ENCODE measurements at places on chromosomes 1 and 21.

- DNase-seq, result no peak
Measured at GRCh38 chr1:17080880-17081279, 27.0 kb upstream of the SDHB start.

- DNase-seq, result no peak
Measured at GRCh38 chr1:65253800-65254319, 55.5 kb upstream of the DNAJC6 start.

DNA sequence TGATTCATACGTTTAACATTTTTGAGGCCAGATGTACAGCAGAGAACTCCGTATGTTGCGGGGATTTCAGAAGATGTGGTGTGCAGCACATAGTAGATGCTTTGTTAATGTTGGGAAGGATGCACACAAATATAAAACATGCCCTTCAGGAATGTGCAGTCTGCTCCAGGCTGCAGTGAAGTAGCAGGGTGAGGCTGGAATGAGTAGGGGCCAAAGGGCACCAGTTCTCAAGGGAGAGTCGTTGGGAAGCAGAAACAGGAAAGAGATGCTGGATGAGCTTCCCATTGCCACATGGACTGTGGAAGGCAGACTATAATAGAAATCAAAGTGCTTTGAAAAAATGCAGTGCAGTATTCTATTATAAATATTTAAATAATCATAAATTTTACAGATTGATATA, 126.9 kb downstream of the NOS1AP start:
- DNase-seq, result no peak

DNA sequence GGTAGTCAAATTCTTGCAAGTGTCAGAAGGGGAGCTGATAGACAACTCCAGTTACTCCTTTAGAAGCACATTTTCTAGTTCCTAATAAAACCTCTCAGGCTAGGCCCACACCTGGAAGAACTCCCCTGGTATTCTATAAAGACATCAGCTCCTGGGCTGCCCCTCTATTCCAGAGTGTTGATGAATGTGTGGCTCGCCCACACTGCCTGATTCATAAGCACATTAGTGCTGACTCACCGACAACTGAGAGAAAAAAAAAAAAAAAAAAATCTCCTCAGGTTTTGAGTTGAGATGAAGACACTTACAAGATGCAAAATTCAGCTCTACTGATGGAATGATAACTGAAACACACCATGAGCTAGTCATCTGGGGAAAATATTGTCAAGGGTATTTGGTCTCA, 188.1 kb downstream of the TNR start:
- DNase-seq, result no peak

GRCh38 chr1:110341146-110341871, 2.1 kb downstream of the RBM15 start:
- DNase-seq, result no peak

DNA sequence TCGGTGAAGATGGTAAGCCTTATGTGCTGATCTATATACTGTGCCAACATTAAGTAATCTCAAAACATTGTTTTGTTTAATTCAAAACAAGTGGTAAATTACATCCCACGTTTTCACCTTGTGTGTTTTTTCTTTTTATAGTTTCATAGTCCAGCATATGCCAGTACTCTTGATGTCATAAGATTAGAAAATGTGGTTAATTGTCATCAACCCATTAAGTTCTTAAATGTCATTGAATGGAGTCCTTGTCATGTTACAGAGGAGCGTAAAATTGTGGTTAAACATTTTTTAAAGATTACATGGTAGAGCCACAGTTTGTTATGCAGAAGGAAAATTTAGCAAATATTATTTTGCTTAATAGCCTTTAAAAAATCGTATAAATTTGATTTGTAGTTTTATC, 93.1 kb downstream of the FNBP1L start:
- no peak for DNase-seq

DNA sequence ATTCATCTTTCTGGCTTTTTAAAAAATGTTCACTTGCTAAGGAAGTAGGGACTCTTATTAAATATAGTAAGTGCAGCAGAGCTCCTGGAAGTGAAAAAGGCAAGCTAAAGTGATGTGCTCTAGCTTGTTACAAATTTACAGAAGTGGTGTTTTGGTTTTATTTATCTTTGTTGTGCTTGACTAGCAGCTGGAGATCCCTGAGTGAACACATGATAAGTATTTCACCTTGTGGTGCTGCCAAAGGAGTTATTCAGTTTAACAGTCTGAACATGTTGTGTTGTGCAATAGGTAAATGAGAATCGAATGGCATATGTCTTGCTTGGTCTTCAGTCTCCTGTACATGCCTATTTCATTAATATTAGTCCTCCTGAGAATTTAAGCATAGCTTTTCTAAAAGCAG, 315.7 kb downstream of the TPR start:
- no peak for DNase-seq

GRCh38 chr1:47679301-47679791, 241.5 kb downstream of the FOXD2 start:
- no peak for DNase-seq

- DNase-seq, result no peak
Measured at GRCh38 chr1:45370575-45370974, 30.3 kb upstream of the MUTYH start.

DNA sequence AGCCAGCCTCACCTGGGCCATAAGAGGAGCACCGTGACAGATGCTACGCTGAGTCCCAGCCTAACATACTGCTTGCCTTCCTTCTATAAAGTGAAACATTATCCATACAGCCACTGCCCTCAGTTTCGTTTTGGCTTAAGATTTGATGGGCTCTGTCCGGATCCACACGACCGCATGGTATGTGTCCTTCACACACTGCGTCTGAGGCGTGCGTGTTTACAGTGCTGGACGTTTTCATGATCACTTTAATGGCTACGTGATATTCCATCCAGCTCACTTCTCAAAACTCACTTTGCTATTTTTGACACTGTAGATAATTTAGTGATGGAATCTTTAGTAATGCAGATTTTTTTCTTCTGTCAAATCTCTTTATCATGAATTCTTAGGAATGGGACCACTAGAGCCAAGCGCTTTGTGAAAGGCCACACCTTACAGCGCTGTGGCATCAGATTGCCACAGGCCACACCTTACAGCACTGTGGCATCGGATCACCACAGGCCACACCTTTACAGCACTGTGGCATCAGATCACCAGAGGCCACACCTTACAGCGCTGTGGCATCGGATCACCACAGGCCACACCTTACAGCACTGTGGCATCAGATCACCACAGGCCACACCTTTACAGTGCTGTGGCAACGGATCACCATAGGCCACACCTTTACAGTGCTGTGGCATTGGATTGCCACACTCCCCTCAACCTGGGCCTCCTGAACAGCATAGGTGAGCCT, 47.1 kb downstream of the PRDM15 start:
- DNase-seq, result no peak

DNA sequence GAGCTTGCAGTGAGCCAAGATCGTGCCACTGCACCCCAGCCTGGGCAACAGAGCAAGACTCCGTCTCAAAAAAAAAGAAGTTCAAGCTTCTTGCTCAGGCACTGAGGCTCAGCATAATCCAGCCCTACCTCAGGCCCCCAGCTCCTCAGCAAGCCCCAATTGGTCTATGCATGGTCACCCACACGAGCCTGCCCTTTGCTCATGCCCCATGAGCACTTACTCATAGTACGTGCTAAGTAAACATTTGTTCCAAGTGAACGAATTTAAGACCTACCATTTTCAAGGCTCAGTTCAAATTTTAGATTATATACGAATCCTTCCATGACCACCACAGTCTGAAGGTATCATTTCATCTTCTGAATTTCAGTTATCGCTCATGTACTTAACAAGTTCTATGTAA, 4.3 kb downstream of the PDZK1 start:
- DNase-seq, result no peak

DNA sequence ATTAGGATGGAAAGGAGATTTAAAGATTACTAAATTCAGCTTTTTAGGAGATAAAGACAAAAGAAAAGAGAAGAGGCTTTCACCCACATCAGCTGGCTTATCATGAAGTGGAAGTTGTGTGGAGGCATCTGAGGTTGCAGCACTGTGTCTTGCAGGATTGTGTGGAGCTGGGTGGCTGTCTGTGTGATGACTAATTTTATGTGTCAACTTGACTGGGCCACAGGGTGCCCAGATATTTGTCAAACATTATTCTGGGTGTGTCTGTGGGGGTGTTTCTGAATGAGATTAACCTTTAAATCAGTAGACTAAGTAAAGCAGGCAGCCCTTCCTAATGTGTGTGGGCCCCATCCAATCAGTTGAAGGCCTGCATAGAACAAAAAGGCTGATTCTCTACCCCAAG, 3.9 kb downstream of the KCNA10 start:
- no peak for DNase-seq

DNA sequence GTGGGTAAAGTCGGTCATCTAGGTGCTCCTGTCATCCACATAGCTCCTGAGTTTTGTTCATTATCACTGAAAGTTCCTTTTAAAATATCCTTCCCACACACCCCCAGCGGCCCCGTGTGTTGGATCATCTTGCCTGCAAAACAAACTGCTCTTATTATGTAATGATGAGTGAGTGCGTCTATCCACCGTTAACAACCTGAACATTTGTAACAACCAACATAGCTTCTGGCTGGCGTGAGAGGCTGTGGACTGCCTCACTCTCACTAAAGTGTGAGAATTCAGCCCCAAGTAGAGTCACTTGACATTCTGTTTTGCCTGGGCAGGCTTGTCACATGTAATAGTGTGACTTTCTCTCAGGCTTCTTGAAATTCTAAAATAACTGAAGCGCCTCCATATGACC, 14.5 kb upstream of the KCNA2 start:
- no peak for DNase-seq
